ENCODE measurements at places on chromosomes 5 and 9.

DNA sequence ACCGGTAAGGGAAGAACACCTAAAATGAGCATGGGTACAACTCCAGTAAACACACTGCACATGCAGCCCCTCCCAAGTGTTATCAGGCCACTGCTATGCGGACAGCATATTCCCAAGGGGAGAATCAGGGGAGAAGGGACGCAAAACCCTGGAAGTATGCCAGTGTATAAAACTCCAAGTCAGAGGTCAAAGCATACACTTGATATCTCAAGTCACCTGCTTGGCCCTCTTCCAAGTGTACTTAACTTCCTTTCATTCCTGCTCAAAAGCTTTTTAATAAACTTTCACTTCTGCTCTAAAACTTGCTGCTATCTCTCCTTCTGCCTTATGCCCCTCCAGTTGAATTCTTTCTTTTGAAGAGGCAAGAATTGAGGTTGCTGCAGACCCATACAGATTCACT, 408.1 kb downstream of the HTR1A start:
- no peak for DNase-seq

DNA sequence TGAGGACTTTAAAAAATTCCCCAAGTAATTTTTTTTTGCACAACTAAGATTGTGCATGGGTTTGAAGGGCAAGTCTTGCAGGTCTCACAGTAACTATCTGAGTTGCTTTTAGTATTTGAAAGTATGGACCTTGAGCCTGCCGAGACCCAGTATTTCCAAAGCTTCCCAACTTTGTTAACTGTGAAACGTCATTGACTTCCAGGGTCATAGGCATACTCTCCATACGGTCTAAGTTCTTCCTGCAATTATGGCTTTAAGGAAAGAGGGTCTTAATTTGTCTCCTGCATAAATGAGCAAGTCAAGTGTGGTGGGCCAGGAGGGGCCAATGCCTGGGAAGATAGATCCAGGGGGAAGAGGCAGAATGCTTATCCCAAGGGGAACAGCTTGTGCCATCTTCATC, 24.0 kb upstream of the EPB41L4B start:
- no peak for DNase-seq

DNA sequence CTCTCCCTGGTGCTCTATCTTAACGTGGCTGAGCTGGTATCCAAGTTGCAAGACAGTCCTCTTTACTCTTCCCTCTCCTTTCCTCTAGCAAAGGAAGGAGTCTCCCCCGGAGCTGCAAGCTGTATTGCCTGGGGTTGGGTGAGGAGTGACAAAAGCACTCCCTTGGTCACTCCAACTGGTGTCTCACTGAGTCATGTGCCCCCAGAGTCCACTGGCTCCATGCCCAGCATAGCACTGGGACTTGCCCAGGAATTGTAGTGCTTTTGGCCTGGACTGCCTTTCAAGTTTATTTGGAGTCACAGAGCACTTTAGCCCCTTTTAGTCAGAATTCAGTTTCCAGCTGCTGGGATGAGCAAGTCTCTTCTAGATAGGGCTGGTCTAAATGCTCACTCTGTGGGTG, 82.6 kb upstream of the FST start:
- DNase-seq, result no peak

DNA sequence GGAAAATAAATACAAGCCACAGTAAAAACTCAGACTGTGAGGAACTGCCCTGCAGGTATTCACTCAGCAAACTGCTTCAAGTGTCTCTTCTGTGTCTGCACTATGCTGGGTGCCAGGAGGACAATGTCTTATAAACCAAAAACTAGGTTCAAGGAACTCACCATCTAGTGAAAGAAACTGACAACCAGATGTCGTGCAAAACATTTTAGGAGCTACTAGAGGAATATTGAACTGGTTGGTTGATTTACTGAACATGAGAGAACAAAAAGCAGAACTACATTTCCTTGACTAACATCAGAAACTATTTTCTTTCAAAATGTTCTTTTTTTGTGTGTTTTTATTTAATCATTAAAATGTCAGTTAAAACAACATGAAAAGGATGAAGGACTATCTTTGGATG, 35.2 kb downstream of the ZNF366 start:
- DNase-seq, result no peak

DNA sequence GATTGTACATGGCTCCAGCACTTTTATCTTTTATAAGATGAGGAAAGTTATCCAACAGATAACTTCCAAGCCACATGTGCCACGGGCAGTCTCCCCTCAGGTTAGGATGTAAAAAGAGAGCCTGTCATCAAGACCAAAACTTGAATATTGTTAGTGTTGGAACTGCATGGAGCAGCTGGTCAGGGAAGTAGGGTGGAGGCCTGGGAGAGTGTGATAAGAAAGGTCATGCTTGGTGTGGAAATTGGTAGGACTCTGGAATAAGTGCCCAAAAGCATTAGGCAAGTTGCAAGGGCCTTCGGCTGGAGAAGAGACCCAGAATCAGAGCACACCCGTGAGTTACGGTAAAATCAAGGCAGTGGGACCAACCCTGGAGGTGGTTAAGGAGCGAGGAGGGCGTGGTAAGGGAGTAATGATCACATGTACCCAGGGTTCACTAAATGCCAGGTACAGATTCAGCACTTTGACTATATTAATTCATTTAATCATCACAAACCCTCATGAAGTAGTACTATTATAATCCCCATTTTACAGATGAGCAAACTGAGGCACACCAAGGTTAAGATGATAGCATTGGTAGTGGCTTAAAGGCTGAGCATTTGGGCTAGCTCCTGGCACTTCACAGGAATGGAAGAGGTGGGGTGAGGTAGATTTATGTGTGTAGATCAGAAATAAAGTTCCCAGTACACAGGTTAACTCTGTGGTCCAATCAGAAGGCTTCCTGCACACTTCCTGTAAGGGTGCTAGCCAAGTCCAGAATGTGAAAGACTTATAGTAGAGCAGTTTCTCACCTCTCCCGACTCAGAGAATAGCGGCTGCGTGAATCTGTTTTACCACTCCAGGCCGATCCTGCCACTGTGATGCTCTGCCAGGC, 96.5 kb upstream of the ZNF608 start:
- DNase-seq, result no peak

- DNase-seq, result peak; percentile 56
Observed at GRCh38 chr5:145943674-145944121, 7.3 kb downstream of the SH3RF2 start.

- DNase-seq, result peak; percentile 94
Observed at GRCh38 chr5:956941-957747, 51.5 kb upstream of the NKD2 start.

DNA sequence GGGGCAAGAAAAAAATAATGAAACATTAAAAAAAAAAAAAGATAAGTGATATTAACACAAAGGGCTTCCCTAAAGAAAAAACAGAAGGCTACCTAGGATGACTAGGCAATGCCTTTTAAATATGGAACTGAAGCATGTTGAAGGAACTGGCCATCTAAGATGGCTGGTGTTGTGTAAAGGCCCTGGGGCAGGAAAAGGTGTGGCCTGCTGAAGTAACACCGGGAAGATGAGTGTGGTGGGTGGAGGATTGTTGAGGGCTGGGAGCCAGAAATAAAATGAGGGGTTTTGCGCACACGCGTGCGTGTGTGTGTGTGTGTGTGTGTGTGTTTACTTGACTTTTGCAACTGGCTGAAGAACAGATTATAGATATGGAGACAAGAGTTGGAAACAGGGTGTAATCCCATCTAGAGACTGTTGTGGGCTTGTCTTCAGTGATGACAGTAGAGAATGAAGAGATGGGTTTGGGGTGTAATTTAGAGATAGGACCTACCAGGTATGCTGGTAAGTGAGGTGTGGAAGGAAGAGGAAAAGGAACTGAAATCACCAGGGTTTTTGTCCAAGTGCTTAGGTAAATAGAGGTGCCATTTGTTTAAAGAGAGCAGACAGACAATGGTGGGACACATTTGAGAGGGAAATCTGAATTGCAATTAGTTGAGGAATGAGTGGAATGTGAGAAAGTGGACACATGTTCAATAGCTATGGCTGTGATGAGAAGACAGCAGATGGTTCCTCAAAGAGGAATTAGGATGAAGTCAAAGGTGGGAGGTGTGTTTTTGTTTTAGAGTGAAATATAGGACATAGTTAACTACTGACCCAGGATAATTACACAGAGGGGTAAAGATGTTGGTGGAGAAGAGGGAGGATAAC, 33.9 kb downstream of the RAD23B start:
- no peak for DNase-seq

DNA sequence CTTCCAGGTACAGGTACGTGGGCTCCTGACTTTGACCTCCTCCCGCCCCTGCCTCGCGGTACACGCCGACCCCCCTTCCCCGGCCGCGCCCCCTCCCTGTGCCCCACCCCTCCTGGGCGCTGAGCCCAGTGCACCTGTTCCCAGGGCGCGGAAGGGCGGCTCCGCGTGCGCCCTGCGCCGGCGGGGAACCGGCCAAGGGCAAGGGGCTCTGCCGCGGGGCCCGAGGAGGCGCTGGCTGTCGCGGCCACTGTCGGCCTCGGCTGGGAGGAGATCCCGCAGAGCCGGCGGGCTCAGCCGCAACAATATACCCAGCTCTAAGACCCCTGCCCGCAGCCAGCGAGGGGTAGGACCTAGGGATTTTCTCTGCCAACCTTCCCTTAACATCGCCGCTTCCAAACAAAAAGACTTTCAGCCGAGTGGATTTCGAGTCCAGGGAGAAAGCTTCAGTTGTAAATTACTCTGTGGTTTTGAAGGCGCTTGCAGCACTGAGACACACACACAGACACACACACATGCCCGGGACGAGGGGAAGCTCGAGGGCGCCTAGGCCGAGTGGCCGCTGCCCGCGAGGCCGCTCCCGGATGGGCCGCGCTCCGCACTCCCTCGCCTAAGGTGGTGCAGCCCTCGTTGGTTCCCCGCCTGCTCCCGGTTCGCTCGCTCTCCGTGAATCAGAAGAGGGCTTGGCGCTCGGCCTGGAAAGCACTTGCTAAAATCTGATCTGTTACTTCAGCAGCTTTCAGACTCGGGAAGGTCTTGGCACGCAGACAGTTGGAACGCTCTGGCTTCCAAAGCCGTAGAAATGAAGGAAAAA, 1.2 kb downstream of the FGF18 start:
- DNase-seq, result peak; percentile 78

DNA sequence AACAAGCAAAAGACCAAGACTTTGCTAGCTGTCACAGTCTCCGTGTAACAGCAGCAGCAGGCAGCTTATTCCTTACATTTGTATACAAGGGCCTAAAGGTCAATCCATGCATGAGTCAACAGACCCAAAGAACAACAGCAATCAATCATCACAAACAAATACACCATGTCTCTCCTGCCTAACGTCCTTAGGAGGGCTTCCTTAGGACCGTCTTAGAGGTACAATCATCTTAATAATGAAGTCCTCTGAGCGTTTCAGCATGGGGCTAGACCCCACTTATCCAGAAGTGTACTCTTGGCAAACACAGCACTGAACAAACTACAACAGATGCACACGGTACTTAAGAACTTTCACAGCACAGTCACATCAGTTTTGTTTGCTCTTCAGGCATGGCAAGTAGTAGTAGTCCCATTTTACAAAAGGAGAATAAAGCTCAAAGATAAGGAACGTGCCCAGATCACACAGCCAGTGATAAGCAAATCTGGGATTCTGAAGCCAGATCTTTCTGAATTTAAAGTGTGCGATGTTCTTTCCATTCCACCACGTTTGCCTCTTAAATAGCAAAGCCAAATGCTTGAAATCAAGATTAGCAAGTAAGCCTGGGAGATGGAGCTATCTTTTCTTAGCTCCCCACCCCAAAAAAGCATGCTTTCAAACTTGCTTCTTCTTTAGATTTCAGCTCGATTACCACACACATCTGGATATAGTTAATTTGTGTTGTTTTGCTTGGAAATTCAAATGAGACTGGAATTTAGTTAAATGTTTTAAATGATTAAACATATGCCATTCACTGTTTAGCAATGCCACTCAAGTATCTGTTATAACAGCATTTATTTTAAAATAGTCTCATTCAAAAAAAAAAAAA, 24.2 kb downstream of the PSMB7 start:
- peak; percentile 79 for DNase-seq

DNA sequence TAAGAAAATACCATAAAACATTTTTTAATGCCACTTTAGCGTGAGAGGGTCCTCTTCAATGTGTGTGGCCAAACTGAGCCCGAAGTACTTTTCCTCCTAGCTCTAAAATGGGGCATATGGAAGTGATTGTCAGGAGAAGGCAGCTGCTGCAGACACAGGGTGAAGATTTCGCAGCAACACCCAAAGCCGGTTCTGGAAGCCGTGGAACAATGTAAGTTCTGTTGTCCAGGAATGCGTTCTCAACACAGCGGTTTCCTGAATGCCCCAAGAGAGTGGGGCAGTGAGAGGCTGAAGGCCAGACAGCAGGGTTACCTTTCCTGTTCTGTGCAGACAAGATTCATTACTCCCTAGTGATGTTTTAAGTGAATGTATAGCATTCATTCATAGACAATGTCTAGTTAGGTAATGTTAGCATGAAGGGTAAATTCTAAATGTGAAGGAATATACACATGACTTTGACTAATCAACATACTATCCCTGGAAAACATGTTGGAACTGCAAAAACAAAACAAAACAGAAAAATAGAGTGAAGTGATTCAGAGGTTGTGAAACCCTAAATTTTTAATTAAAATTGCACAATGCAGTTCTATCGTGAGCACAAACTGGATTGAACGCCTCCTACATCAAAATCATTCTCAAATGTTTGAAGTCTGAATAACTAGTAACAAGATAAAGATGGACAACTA, 197.0 kb upstream of the SEMA6A start:
- DNase-seq, result no peak

DNA sequence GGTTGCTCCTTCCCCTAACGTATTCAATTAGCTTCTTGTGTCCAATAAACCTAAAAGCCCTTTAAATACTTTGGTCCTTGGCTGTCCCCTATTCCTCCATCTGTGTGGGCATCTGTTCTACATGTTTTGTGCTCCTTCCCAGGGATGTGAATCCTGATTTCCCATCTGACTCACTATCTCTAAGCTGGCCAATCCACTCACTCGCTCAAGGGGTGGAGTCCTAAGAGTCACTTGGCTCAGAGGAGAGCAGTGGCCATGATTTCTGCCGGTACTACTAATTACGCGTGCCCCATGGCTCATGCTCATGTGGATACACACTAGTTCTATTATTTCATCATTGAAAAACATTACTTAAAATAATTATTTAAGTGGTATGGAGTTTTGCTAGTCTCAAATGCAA, 89.6 kb downstream of the TAF11L14 start:
- no peak for DNase-seq

DNA sequence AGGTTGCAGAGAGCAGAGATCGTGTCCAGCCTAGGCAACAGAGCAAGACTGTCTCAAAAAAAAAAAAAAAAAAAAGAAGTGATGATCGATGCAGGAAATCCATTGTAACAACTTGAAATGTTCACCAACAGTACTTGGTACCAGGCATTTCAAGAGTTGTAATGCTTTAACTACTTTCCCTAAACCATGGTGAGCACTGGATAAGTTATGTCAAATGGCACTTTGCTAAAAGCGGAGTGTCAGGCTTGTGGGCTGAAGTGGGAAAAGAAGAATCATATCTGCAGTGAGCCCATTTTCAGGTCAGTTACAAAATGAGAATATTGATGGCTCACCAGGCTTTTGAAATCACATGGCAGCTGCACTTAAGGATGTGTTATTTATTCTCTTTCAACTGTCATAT, 202.2 kb downstream of the RFK start:
- no peak for DNase-seq

GRCh38 chr5:177366528-177367322, 9.0 kb downstream of the RGS14 start:
- peak; percentile 77 for DNase-seq

GRCh38 chr5:122458278-122458872, 146.3 kb downstream of the SNCAIP start:
- peak; percentile 33 for DNase-seq

GRCh38 chr5:112762113-112762810, 24.6 kb downstream of the APC start:
- peak; percentile 15 for DNase-seq

GRCh38 chr9:87854580-87854955, 28.1 kb upstream of the SPATA31E1 start:
- no peak for DNase-seq
